ENCODE measurements at places on chromosomes 2 and 18.
A peak's percentile ranks its signal among the peaks of the same experiment; 100 is the strongest.

DNA sequence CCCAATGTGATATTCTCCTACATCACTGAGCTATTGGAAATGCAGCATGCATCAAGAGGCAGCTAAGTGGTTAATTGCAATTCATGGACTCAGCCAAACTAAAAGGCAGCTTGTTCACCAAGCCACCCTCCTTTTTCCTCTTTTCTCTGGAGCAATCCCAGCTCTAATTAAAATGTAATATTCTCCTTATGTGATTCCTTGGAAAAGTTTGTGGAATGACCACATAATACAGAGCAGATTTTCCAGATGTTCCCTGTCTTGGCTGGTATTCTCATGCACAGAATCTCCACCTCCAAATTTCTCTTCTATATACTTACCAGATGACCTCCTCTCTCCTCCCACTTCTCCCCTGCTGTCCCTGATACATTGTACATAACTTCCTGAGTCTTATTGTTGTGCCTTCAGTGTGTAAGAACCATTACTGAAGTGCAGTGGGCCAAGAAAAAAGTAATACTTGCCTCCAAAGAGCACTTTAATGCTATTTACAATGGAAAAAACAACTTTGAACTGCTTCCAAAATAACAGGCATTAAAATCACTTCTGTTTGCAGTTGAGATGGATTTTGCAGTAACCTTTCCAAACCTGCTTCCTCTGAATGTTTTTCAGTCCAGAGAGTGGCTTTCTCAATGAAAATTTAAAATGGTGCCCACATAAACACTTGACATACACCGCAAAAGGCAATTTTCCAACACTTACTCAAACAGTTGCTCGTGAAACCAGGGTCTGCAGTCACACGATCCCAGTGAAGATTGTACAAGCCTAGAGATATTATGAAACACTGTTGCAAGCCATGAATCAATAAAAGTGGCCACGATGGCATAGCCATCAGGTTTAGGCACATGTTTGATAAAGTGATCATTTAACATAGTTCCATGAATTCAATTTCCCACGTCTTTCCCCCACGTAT is 258.0 kb downstream of the MTX2 start:
- no peak for DNase-seq

DNA sequence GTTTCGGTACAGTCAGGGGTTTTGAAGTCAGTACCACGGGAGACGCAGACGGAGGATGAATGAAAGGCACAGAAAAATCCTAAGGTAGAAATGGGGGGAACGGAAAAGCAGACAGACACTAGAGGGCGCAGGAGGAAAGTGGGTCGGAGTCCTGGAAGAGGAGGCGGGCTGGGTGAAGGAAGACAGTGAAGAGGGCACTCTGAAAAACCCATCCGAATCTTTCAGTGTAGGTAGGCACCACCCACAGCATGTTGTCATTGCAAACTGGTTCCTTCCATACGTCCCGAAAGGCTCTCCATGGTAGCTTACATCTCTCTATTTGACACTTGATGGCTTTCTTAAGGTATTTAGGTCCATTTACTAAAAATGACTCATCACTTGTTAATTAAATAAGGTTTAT is 18.5 kb upstream of the ZNF236 start:
- DNase-seq: peak; percentile 86

- DNase-seq: peak; percentile 94
Observed at GRCh38 chr2:43059183-43059897, 167.1 kb downstream of the ZFP36L2 start.

GRCh38 chr2:64344999-64345576 is 108.9 kb upstream of the LGALSL start:
- no peak for DNase-seq

DNA sequence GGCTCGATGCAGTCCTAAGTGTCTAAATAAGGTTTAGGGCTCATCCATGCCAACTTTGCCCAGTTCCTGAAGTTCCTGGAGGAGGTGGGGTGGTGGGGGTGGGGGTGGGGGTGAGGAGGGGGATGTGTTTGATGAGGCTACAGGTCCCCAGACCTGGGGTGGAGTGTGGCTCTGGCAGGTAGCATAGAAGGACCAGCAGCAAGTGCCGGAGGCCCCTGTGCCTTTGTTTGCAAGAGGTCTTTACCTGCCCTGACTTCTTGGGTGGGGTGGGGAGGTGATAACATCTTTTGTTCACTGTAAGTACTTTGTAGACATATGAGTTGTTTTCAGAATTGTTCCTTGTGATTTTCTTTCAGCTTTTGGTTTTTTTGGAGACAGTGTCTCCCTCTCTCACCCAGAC is 10.0 kb downstream of the SH3BP4 start:
- DNase-seq: no peak

DNA sequence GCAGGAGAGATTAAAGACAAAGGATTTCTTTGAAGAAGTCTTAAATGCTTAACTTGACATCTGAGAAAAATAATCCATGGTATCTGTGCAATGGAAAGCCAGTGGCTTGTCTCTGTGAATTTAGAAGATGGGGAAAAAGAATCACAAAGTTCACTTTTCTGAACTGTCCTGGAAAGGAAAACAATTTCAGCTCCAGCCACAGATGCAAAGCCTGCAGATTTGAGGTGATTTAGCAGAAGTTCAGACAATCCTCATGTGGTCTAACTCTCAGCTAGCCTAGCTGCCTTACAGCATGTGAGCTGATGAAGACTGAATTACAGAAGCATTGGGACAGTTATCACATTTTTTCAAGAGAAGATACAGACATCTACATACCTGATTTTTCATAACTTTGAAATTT is 126.7 kb upstream of the ITGB6 start:
- DNase-seq: no peak

GRCh38 chr2:232310121-232310520 is 68.4 kb upstream of the ALPP start:
- DNase-seq: no peak

- DNase-seq: no peak
Observed at GRCh38 chr2:238854246-238854645, 6.4 kb downstream of the TWIST2 start.

DNA sequence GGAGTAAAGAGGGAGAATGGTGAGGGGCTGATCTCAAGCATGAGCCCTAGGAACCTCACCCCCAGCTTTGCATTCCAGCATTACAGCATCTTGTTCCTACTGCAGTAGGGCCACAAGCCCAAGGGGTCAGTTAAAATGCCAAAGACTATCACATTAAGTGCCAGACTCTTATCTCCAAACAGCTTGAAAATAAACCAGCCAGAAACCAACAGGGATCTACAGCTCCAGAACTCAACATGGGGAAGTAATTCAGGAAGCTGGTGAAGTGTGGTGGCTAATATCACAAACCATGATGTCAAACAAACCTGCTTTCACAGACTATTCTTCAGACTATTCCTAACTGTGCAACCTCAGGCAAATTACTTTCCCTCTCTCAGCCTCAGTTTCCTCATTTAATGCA is 278.3 kb downstream of the TNS1 start:
- no peak for DNase-seq

DNA sequence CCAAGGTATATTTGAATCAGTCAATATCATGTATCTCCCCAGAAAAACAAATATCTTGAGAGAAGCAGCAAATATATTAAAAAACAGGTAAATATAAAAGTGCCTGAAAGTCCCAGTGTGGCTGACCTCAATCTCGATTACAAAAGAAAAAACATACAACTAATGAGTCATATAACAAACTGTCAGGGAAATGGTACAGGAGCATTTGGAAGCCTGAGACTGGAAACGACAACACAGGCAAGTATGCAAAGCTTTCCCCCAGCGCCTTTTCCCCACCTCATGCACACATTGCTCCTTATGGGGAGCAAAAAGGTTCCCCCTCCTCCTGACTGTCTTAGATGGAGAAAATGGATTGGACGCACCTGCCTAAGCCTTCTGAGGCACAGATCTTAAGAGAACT is 230.7 kb downstream of the TMX3 start:
- no peak for DNase-seq

GRCh38 chr2:99780276-99780675 is 290.5 kb upstream of the REV1 start:
- DNase-seq: no peak

DNA sequence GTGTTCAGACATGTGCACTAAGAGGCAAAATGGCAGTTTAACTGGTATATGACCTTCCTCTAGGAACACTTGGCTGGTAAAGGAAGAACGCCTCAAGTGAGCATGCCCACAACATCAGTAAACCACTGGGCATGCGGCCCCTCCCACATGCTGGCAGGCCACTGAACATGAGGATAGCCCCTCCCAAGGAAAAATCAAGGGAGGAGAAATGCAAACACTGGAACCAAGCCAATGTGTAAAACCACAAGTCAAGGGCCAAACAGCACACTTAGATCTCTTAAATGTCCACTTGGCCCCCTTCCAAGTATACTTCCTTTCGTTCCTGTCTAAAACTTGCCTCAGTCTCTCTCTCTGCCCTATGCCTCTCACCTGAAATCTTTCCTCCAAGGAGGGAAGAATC is 980.8 kb downstream of the TSN start:
- DNase-seq: no peak

GRCh38 chr18:36934884-36935283 is 106.0 kb downstream of the KIAA1328 start:
- no peak for DNase-seq

DNA sequence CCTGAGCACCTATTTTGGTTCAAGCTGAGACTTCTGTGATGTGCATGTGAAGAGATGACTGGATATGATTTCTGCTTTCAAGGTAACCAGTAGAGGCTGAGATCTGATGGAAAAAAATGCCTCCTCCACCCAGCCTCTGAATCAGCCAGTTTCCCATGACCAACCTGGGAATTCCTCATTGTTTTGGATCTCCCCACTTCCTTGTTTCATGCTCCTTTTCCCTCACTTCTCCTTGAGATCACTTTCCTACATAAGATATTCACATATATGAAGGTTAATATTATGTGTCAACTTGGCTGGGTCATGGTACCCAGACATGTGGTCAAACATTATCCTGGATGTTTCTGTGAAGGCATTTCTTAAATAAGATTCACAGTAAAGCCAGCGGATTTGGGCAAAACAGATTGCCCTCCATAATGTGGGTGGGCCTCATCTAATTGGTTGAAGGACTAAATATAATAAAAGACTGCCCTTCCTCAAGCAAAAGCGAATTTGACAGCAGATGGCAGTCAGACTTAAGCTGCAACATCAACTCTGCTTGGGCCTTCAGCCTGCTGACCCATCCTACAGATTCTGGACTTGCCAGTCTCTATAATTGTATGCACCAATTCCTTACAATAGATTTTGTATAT is 379.4 kb downstream of the TNS1 start:
- DNase-seq: no peak

GRCh38 chr2:101931402-101931801 is 60.4 kb upstream of the IL1R2 start:
- no peak for DNase-seq

- DNase-seq: peak; percentile 92
Observed at GRCh38 chr2:240832205-240832727, 12.2 kb upstream of the KIF1A start.

- DNase-seq: no peak
Observed at GRCh38 chr18:25237571-25238267, 114.2 kb downstream of the ZNF521 start.

- peak; percentile 47 for DNase-seq
Observed at GRCh38 chr18:22346401-22346952, 71.2 kb downstream of the CTAGE1 start.

GRCh38 chr2:237309416-237309815 is 104.5 kb downstream of the COL6A3 start:
- DNase-seq: no peak

DNA sequence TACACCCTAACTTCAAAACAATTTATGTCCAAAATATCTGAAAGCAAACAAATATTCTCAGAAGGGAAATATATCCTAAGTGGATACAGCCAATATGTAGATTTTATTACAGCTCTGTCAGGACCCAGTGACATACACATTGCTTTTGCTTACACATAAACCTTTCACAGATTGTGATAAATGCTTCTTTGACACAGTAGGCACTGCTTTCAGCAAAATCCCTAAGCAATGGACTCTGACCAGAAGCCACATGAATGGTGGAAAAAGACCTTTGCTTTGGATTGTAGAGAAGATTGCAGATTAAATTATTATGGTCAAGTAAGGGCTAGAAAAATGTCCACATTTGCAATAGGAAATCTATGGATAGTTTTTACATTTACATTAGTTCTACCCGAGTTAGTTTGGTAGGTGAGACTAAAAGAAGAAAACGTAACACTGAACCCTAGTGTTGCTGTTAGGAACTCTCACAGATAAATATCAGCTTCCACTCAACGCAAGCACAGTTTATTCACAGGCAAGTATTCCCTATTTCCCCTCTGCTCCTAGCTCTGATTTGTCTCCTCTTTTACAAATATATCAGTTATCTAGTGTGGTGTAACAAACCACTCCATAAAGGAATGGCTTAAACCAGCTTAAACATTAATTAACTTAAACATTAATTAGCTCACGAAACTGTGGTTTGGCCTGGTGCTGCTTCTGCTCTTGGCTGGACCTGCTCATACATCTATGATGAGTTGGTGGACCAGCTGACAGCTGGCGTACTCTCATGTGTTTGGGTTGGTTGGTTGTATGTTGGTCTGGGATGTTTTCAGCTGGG is 23.6 kb upstream of the SERPINE2 start:
- no peak for DNase-seq

DNA sequence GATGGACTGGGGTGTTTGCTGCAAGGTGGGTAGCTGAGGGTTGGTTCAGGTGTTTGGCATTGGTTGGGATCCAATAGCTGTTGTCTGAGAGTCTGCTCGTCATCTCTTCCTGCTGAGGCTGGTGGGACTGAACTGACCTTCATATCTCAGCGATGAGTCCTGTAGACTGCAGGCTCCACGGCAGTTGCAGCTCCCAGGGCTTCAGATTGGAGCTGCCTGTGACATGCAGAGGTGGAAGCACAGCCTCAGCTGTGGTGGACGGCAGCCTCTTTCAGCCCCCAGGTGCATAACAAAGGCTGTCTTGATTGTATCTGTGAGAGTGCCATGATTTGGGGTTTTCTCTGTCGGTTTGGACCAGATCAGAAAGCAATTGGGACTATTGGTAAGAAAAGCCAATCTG is 3.9 kb upstream of the IL1R2 start:
- no peak for DNase-seq

DNA sequence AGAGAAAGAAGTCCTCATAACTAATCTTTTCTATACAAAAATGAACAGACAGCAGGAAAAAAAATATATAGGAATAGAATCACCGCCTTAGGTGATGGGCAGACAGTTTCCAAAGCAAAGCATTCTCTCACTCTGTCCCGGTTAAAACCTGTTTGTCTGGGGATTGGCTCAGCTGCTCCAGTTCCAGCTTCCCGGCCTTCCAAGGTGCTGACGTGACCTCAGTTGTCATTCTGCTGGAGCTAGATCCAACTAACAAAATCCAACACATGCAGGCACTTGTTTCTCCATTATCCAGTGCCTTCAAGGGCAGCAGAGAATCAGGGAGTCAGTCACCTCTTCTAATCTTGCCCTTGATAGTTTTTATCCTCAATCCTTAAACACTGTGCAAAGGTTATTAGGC is 52.8 kb downstream of the IKZF2 start:
- DNase-seq: no peak

GRCh38 chr2:49582946-49583345 is 428.6 kb upstream of the FSHR start:
- DNase-seq: no peak

- no peak for DNase-seq
Observed at GRCh38 chr2:158725441-158725891, 69.7 kb upstream of the DAPL1 start.

GRCh38 chr18:76960528-76961035 is 138.2 kb downstream of the ZNF236 start:
- DNase-seq: no peak
